ENCODE measurements at places on chromosomes 5 and 9.

DNA sequence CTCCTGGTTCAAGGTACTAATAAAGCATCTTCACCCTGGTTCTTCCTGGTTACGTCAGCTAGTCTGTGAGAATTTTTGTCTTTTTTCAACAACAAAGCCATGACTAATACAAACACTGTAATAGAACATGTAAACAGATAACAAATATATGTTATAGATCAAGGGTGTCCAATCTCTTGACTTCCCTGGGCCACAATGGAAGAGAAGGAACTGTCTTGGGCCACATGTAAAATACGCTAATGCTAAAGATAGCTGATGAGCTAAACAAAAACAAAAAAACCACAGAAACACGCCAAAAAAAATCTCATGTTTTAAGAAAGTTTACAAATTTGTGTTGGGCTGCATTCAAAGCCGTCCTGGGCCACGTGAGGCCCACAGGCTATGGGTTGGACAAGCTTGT, 124.5 kb upstream of the GNA14 start:
- DNase-seq: no peak

DNA sequence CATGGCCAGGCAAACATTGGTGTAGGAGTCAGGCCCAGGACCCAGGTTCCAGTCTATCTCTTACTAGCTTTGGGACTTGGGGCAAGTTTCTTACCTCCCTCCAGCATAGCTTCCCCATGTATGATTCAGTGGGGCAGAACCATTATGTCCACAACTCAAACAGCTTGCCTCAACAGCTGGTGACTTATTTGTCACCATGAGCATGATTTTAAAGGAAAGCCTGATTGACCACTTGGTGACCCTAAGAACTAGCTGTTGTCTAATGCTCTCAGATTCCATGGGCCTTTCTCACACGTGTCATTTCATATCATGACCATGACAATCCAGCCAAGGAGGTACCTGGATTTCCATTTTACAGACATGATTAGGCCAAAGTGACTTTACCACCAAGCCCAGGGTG, 126.4 kb downstream of the TTLL11 start:
- no peak for DNase-seq

- DNase-seq: no peak
These were observed 9.0 kb upstream of the FAF2 start for GRCh38 chr5:176438959-176439757.

- no peak for DNase-seq
These were observed 79.0 kb downstream of the GLDC start for GRCh38 chr9:6566409-6567139.

DNA sequence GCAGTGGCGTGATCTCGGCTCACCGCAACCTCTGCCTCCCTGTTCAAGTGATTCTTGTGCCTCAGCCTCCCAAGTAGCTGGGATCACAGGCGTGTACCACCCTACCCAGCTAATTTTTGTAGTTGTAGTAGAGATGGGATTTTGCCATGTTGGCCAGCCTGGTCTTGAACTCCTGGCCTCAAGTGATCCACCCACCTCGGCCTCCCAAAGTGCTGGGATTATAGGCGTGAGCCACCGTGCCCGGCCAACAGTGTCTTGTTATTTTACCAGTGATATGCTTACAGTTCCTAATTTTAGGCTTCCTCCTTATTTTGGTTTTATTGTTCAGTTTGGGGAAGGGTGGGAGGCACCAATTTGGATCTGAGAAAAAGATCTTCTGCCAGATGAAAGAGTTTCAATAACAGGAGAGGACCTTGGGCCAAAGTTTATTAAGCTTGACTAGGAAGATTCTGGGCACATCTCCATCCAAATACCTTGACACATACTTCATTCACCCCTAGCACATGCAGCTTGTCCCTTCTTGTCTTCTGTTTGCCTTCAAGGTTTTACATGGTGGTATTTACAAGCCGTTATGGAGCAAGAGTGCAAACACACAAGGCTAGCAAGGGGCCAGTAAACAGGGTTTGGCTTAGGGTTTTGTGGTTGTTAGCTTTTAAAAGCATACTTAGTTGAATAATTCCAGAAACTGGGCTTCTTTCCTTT, 168.1 kb upstream of the DMRT1 start:
- no peak for DNase-seq

- no peak for DNase-seq
These were observed 21.1 kb downstream of the TRAF1 start for GRCh38 chr9:120905315-120906164.

DNA sequence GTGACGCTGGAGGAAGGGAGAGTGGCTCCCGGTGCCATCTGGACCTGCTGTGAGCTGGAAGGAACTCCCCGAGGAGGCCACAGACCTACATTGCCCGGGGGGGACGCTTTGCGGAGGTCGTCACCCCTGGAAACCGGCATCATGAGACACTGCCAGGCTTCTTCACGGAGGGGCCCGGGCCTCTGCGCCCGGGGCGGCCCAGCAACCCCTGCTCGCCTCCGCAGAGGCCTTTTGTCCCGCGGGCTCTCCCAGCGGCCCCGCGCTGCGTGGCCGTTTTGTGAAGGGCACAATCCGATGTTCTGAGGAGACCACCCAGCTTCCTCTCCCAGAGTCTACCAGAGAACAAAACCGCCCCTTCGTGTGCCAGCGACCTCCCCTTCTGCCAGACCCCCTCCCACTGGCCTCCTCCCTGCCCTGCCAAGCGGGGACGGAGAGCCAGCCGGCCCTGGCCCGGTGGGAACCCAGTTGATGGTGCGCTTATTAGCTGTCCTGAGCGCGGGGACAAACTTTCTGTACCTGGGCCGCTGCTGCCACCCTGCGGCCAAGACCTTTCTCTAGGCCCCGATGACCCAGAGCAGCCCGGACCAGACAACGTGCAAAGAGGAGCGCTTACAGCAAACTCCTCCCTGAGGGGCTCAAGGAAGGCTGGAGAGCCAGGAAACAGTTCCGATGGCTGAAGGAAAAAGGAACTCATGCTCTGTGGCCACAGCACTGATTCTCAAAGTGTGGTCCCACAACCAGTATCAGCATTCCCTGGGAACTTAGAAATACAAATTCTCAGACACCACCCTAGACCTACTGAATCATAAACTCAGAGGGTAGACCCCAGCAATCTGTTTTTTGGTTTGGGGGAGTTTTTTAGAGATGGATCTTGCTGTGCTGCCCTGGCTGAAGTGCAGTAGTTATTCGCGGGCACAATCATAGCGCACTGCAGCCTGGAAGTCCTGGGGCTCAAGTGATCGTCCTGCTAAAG, 86.7 kb downstream of the SLC1A3 start:
- DNase-seq: no peak

GRCh38 chr5:108686676-108687075, 61.0 kb upstream of the FER start:
- DNase-seq: no peak

DNA sequence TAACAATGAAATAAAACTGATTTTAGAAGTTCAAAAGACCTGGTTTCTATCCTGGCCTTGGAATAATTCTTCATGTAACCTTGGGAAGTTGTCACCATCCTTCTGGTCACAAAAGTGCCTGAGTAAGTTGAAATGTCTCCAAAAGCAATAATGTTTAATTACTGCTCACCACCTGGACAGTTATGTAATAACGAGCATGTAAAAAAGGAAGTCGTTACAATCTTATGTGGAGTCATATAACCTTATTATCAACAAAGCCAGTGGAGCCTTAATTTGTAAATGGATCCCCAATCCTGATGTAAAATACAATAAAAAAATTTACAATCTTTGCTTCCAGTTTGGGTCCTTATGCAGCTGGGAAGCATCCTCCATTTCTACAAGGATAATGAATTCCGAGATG, 64.2 kb upstream of the GPR151 start:
- no peak for DNase-seq

DNA sequence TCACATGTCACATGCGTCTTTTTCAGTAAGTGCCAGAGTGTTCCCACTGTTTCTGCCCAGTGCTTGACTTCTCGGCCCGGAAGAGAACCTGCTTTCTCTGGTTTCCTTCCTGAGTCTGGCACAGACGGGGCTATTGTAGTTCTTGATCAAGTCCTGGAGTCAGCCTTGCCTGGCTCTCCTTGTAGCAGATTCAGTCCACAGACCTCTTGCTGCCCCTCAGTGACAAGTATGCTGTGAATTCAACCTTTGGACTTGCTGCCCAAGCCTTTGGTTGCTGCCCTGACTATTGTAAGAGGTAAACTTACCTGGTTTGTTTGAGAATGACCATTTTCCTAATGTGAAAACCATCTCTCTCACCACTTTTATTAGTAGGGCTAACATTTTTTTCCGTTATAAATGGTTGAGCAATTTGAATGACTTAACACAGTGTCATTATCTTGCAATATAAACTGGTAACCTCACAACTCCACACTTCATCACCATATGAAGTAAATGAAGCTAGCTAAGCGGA, 24.7 kb downstream of the ZBTB34 start:
- DNase-seq: no peak

DNA sequence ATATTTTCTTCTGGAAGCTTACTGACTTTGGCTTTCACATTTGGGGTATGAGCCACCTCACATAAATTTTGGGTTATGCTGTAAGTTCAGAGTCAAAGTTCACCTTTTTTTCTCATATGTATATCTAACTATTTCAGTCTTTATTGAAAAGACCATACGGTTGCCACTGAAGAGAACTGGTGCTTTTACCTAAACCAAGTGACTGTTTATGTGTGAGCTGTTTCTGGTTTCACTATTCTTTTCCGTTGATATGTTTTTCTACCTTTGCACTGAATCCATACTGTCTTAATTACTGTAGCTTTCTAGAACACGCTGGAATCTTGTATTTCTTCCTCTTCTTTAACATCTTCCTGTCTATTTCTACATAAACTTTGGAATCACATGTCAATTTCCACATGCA, 36.3 kb upstream of the SPINK5 start:
- DNase-seq: no peak

GRCh38 chr5:124876983-124877382, 130.5 kb upstream of the ZNF608 start:
- no peak for DNase-seq

- no peak for DNase-seq
These were observed 98.2 kb downstream of the ANKRD33B start for GRCh38 chr5:10662083-10662482.

GRCh38 chr5:81161012-81161601, 72.0 kb upstream of the CKMT2 start:
- DNase-seq: no peak

- DNase-seq: no peak
These were observed 18.9 kb upstream of the S1PR3 start for GRCh38 chr9:88972401-88972800.

GRCh38 chr5:133967698-133968203, 674 bp downstream of the C5orf15 start:
- DNase-seq: no peak

GRCh38 chr5:117487556-117487955, 912.9 kb upstream of the SEMA6A start:
- no peak for DNase-seq
